Frontal cortex (tissue), 4 donors: ENCODE measurements at places on chromosomes 4 and X. TPM values are rescaled to one million over a fixed set of nuclear protein-coding genes. Genes with fewer than 3 reads are reported as not detected.

PAGE2 gene
- total RNA-seq, result not detected

RTL5 gene
- 4.1 TPM for total RNA-seq

CENPVL1 gene
- total RNA-seq, result 3.3 TPM

MAGEB2 gene
- total RNA-seq, result not detected

CSAG2 gene
- total RNA-seq, result not detected

NDNF gene
- total RNA-seq, result 4.1 TPM

LIN54 gene
- 30.6 TPM for total RNA-seq

MXRA5 gene
- total RNA-seq, result 0.82 TPM

PNMA5 gene
- 2.4 TPM for total RNA-seq

ZNF630 gene
- 8.6 TPM for total RNA-seq

PJA1 gene
- 146 TPM for total RNA-seq

PHOX2B gene
- total RNA-seq, result not detected

SCRG1 gene
- 2.4 TPM for total RNA-seq

ZBED1 gene
- 33.0 TPM for total RNA-seq

FGFBP1 gene
- total RNA-seq, result not detected

APLN gene
- total RNA-seq, result 2.4 TPM

GLRB gene
- total RNA-seq, result 44.0 TPM

MAGEA4 gene
- not detected for total RNA-seq

IL2RG gene
- not detected for total RNA-seq

MAGEC1 gene
- total RNA-seq, result not detected

PPM1K gene
- 117 TPM for total RNA-seq

ZNF732 gene
- 0.82 TPM for total RNA-seq

PAGE5 gene
- total RNA-seq, result not detected

PLP1 gene
- total RNA-seq, result 11.8 TPM

CXCL10 gene
- total RNA-seq, result not detected

TMEM131L gene
- total RNA-seq, result 42.4 TPM

SERPINA7 gene
- not detected for total RNA-seq

GPC3 gene
- 3.3 TPM for total RNA-seq

TMPRSS11B gene
- total RNA-seq, result not detected

HS3ST1 gene
- total RNA-seq, result 6.9 TPM

ERCC6L gene
- 0.41 TPM for total RNA-seq

STOX2 gene
- total RNA-seq, result 35.1 TPM

PCDH19 gene
- 22.8 TPM for total RNA-seq

HSPA4L gene
- total RNA-seq, result 8.2 TPM

CLCN5 gene
- total RNA-seq, result 4.1 TPM

APOOL gene
- total RNA-seq, result 5.3 TPM

PAGE1 gene
- 0.41 TPM for total RNA-seq

SSX1 gene
- total RNA-seq, result not detected
